ENCODE measurements at places on chromosomes 1 and 21. TPM values are rescaled to one million over a fixed set of nuclear protein-coding genes. Genes with fewer than 3 reads are reported as not detected.

DNA sequence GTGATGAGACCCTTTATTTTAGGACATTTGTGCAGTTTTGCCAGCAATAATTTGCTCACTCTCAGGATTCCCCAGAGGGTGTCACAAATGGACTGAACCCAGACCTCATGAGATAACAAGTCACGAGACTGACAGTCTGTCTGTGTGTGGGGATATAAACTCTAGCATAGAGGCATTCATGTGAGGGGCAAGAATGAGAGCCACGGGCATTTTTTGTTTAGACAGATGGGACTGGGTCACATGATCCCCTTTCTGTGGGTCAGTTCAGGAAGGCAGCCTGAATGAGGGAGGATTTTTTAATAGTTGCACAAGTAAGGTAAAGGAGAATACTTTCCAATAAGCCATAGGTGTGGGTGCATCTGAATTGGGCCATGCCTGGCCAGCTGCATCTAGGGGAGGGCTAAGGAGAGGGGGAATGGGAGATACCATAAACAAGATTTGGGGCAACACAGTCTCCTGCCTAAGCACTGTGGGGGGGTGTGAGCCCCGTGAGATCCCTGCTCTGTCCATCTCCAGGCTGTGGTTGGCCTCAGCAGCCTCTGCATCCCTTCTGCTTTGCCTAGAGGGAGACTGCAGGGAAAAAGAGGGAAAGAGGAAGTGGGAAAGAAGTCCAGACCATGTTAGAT lies 66.6 kb downstream of the NAV1 start:
- no peak for DNase-seq

DNA sequence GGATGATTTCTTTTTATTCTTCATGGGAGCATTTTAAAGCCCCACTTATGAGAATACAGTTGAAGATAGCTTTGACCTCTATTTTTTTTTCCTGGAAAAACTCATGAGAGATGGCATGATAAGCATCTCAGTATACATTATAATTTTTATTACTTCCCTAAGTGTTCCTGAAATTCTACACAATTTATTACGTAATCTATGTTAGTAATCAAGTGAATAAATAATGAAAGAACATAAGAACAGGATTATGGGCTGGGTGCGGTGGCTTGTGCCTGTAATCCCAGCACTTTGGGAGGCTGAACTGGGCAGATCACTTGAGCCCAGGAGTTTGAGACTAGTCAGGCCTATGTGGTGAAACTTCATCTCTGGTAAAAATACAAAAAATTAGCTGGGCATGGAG lies 13.2 kb upstream of the PRKAA2 start:
- DNase-seq = no peak

GRCh38 chr1:38027201-38028104 lies 14.9 kb downstream of the UTP11 start:
- DNase-seq = no peak

The SERPINC1 gene
- not detected for total RNA-seq

- no peak for DNase-seq
Observed at GRCh38 chr1:235296729-235297128, 31.2 kb downstream of the ARID4B start.

GRCh38 chr1:33462405-33463164 lies 9.9 kb upstream of the ZSCAN20 start:
- DNase-seq = no peak

DNA sequence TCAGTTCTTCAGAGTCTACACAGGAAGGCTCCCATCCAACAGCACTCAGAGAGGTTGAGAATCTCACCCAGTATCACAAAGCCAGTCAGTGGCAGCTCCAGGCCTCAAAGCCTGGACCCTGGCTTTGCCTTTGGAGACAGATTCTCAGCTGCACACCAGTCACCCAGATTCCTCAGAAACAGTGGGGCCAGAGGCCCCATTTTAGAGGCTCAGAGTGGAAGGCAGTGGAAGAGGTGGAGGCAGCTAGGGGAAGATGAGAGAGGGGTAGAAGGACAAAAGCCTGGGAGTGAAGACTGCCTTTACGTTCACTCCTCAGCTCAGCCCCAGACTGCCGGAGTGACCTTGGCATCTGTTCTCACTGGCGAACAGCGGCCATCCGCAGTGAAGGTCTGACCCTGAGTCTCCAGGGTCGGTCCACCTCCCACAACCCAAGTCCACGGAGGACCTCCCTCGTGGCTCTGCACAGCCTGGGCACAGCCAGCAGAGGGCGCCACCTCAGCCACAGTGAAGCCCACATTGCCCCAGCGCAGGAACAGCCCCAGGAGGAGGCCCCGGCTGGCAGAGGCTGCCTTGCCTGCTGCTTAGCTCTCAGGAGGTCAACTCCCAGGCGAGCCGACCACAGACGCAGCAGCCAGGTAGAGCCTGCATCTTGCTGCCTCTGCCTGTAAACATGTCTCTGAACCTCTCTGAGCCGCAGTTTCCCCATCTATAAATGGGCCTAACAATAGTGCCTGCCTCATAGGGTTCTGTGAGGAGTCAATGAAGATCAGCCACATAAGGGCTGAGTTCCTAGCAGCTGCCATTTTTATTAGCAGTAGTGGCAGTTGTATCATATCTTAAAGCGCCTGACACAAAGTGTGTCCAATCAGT lies 5.9 kb upstream of the FNDC5 start:
- DNase-seq = no peak

DNA sequence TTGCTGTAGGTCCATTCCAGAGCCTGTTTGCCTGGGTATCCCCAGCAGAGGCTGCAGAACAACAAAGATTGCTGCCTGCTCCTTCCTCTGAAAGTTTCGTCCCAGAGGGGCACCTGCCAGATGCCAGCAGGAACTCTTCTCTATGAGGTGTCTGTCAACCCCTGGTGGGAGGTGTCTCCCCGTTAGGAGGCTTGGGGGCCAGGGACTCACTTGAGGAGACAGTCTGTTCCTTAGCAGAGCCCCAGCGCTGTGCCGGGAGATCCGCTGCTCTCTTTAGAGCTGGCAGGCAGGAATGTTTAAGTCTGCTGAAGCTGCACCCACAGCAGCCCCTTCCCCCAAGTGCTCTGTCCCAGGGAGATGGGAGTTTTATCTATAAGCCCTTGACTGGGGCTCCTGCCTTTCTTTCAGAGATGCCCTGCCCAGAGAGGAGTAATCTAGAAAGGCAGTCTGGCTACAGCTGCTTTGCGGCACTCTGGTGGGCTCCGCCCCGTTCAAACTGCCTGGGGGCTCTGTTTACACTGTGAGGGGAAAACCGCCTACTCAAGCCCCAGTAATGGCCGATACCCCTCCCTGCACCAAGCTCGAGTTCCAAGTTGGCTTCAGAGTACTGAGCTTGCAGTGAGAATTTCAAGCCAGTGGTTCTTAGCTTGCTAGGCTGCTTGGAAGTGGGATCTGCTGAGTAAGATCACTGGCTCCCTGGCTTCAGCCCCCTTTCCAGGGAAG lies 8.7 kb upstream of the SLC25A24 start:
- no peak for DNase-seq

- DNase-seq = no peak
Observed at GRCh38 chr1:232581932-232582331, 48.0 kb downstream of the SIPA1L2 start.

GRCh38 chr1:109615879-109616278 lies 3.5 kb downstream of the GNAT2 start:
- DNase-seq = no peak

- no peak for DNase-seq
Observed at GRCh38 chr1:18931730-18932129, 24.7 kb downstream of the IFFO2 start.

DNA sequence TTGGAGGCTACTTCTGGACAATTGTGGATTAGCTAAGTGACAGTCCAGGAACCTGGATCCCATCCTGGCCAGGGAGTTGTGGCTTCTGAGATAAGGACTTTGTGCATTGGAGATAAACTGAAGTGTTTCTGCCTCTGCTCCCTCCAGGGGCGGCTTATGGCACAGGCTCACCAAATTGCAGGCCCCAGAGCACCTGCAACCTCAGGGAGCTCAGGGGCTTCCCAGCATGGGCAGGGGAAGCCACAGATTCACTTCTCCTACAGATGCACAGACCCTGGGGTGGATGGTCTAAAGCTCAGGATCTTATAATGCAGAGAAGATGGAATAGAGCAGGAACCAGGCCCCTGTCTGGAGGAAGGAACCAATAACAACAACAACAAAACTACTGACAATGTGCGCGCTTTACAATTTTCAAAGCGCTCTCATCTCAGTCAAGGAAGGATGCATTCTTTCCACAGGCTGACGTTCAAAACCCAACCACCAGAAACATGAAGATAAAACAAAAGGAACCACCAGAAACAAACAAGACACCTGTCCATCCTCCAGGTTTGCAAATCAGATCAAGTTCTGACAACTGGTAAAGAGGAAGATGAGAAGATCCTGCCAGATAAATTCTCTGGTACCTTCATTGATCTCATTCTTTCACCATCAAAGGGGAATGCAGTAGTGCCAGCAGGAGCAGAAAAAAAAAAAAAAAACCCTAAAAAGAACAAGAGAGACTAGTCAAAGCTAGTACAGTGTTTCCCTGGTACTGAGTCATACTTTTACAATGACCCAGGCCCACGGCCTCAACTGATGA lies 121.0 kb upstream of the IRF2BP2 start:
- DNase-seq = no peak

The ITLN2 gene
- total RNA-seq = not detected

The FMO2 gene
- not detected for total RNA-seq

- peak; percentile 83 for DNase-seq
Observed at GRCh38 chr21:25573409-25574206, 33.7 kb downstream of the MRPL39 start.

The HES2 gene
- total RNA-seq = 6.2 TPM

DNA sequence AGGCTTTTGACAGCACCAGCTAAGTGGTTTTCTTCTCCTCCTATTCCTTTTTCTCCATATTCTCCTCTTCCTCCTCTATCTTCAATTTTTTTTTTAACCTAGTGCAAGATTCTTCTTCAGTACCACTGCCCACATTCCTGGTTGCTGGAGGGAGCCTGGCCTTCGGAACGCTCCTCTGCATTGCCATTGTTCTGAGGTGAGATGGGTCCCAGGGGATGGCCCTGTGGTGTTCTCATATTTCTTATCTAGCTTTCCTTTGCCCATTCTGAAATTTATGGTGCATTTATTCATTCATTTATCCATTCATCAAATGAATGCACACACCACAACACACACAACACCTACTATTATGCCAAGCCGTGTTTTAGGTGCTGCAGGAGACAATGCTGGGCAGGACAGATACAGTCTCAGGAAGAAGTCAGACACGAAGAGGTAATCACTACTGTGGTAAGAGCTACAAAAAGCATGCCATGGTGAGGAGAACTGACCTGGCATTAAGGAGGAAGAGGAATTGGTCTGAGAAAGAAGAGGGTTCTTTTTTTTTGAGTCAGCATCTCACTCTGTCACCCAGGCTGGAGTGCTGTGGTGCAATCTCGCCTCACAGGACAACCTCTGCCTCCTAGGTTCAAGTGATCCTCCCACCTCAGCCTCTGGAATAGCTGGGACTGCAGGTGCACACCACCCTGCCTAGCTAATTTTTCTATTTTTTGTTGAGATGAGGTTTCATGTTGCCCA lies 47.5 kb upstream of the TDRD10 start:
- DNase-seq = no peak

The UMODL1 gene
- total RNA-seq = not detected

DNA sequence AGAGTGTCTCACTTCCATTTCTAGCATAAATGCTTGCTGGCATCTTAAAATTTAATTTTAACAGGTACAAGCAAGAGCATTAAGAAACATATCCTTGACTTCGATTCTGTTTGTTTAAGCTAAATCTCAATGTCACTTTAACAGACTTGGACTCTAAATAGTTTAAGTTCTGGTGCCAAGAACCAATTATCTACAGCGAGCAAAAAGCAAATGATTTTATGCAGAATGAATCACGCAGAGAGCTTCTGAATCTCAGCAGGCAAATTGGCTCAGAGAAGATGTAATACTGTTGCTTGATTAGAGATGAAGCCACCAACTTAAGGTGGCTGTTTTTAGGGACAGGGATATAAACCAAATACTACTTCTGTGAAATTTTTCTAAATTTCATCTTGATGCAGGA lies 117.0 kb upstream of the PLD5 start:
- no peak for DNase-seq

GRCh38 chr1:212201461-212201860 lies 83.7 kb upstream of the PPP2R5A start:
- no peak for DNase-seq

DNA sequence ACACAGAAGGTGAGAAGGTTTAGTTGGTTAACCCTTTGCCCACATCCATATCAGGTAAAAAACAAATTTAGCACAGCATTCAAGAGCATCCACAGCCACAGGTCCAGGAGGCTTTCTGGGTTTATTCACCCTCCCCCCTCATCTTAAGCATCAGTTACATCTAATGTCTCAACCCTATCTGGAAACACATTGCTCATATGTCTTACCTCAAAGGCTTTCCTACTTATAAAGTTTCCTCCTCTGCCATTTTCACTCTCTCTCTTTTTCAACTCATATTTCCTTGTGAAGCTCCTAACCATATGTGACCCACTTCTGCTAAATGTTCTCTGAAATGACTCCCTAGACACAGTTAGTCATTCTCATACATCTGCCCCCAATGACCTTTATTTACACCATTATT lies 47.9 kb upstream of the RUNX1 start:
- no peak for DNase-seq

The DR1 gene
- total RNA-seq = 34.9 TPM

The OVAAL gene
- not detected for total RNA-seq

DNA sequence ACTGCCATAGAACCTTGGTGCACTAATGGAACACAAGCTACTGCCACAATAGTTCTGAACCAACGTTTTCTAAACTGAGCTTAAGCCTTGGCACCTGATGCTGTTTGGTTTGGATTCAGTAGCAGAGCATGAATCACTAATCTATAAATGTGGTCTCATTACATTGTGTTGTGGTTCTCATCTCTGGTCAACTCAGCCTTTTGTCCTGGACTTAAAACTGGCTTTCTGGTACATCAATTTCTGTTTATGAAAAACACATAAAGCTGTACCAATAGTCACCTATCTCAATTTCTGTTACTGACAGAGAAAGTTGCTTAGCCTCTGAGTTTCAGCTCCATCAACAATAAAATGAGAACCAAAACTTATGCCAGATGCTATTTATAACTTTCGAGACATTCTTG lies 197.5 kb upstream of the KIAA0040 start:
- no peak for DNase-seq

- peak; percentile 71 for DNase-seq
Observed at GRCh38 chr1:224182057-224182865, 779 bp upstream of the DEGS1 start.

The SELP gene
- total RNA-seq = not detected

The PANK4 gene
- 36.0 TPM for total RNA-seq

- DNase-seq = peak; percentile 61
Observed at GRCh38 chr1:3312898-3313575, 141.4 kb upstream of the ARHGEF16 start.

DNA sequence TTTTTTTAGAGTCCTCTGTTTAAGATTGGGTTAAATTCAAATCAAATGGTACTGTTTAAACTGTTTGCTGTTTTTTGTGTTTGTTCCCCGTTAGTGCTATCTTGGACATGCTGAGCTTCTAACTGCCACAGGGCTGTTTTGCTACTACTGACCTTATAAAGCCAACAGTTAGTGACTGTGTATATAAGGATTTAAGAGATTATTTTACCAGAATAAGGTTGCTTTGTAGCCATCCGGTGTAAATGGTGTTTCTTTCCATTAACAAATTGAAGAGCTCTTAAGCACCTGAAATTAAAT lies 37.0 kb downstream of the ZNF281 start:
- no peak for DNase-seq

The TMCC2 gene
- total RNA-seq = 5.0 TPM

The ARTN gene
- total RNA-seq = 14.1 TPM

All from epithelial cell of proximal tubule (primary cell).